ENCODE measurements at places on chromosomes 7 and 10.

DNA sequence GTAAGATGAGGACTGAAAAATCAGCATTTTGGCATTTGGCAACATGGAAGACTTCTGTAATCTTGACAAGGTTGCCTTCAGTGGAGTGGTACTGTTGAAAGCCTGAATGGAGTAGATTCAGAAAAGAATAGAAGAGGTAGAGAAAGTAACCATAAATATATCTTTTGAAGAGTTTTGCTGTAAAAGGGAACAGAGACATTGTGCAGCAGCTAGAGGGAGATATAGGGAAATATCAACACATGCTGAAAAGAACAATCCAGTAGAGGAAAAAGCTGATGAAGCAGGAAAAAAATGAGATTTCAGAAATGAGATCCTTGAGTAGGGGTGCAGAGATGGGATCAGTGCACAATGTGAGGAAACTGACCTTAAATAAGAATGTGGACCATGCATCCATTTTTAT, 60.0 kb downstream of the RAPGEF5 start:
- no peak for DNase-seq

DNA sequence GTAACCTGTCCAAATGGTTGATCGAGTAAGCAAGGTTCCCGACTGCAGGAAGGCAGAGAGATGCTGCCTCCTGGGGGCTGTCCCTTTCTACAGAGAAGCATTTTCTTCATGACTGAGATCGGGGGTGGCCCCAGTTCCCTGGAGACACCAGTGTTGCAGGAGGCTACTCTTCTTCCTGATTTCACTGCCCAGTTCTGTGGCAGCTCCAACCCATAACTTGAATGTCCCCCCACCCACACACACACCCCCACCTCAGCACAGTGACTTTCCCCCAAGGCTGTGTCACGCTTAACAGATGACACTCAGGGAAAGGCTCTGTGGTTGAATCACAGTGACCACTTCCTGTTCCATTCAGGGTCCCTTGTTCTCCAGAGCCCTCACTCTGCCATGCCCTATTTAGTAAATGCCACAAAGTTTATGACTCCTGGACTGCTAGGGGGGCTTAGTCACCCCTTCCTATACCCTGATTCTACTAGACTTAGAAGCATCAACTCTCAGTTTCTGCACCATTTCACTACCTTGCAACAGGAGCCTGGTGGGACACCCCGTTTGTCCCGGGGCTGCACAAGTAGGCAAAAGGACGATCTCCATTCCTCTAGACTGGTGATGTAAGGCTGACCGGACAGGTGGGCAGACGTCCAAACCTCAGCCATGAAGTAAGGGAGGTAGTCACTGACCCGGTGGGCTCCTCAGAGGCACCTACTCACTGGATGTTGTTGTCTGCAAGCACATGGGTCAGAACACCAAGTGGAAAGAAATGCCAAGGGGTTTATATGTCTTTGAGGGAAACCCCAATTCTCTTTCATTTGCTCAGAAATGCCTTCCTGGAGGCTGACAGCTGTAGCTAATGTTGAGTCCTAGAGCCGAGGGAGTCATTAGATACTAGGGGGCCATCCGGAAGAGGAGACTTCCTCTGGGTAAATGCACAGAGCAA, 31.3 kb upstream of the SMC3 start:
- DNase-seq = peak; percentile 68

DNA sequence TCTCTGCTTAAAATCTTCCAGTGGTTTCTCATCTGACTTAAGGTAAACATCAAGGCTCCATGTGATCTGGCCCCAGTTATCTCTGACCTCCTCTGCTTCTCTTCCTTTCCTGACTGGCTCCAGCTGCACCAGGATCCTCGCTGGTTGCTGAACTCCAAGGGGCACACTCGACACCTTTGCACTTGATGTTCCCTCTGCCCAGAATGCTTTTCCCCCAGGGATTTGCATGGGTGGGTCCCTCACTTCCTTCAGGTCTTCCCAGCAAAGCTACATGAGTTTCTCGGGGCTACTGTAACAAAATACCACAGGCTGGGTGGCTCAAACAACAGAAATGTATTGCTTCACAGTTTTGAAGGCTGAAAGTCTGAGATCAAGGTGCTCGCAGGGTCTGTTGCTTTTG, 166.0 kb upstream of the CDCA7L start:
- DNase-seq = no peak

DNA sequence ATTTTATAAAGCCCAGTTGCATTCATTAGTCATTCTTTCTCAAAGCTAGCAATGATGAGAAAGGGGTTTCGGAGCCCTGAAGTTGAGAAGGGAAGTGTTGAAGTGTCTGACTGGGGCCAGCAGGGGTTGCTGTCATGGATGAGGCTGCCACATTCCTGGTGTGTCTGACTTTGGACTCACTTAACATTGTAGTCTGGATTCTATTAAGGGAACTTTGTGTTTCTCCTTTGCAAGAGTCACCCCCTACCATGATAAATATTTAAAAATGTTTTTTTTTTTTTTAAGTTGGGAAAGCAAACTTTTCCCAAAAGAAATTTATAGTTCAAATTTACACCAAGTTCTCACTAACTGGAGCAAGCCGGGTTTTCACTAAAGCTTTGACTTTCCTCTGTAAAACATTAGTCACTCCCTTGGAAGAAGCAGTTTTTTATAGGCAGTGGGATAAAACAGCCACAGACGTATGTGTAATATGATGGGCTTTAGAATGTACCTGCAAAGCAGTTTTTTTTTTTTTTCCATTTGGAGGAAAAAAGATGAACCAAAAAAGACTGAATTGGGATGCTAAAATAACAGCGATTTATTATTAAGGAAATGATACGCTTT, 243.6 kb downstream of the TWIST1 start:
- no peak for DNase-seq

GRCh38 chr7:81339946-81340345, 421.1 kb upstream of the SEMA3C start:
- DNase-seq = no peak

DNA sequence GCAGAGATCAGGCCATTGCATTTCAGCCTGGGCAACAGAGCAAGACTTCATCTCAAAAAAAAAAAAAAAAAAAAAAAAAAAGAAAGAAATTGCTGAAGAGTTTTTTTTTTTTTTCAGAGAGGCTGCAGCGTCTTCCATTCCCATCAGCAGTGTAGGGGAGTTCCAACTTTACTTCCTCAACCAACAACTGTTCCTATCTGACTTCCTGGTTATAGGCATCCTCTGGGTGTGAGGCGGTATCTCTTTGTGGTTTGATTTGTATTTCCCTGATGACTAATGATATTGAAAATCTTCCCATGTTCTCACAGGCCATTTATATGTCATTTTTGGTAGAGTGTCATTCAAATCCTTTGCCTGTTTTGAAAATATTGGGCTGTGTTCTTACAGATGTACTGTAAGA, 40.2 kb downstream of the PRTFDC1 start:
- DNase-seq = no peak

GRCh38 chr7:19834566-19834965, 61.1 kb upstream of the TMEM196 start:
- no peak for DNase-seq

- no peak for DNase-seq
Measured at GRCh38 chr10:20953120-20953519, 56.0 kb upstream of the NEBL start.

- DNase-seq = no peak
Measured at GRCh38 chr7:36966636-36967035, 242.3 kb upstream of the AOAH start.

DNA sequence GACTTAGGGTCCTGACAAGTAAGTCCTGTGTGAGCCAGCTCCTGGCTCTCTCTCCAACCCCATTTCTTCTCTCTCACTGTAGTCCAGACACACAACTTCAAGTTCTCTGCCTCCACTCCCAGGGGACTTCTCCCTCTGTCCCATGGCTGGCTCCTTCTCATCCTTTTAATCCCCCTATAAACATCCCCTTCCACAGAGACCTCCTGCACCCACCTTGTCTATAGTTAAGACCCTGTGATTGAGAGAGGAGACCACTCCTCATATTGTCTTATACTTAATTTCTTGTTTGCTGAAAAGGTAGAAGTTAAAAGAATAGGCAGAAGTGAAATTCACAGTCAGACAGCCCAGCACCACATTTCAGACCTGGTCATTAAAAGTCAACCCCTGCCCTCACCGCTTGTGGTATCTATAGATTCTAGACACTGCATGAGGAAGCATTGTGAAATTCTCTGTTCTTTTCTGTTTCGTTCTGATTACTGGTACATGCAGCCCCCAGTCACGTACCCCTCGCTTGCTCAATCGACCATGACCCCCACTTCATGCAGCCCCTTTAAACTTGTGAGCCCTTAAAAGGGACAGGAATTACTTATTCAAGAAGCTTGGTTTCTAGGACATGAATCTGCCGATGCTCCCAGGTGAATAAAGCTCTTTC, 125.6 kb upstream of the FRMD4A start:
- no peak for DNase-seq

- DNase-seq = no peak
Measured at GRCh38 chr7:109577265-109577664, 1007.6 kb downstream of the DNAJB9 start.

Measured in activated naive CD4-positive, alpha-beta T cell treated with anti-CD3 and anti-CD28 coated beads, Interleukin-2, amount 10 ng/mL, durations not matched to agents 7 days and 5 days (primary cell).